T-helper 2 cell treated with Interferon-gamma antibody and Interleukin-4, amounts not matched to agents 5 μg/mL and 100 μg/mL, for 36 hours (primary cell): ENCODE measurements at places on chromosomes 2 and 18.

- no peak for DNase-seq
These were observed 978.1 kb upstream of the CDH2 start for GRCh38 chr18:29154758-29155725.

DNA sequence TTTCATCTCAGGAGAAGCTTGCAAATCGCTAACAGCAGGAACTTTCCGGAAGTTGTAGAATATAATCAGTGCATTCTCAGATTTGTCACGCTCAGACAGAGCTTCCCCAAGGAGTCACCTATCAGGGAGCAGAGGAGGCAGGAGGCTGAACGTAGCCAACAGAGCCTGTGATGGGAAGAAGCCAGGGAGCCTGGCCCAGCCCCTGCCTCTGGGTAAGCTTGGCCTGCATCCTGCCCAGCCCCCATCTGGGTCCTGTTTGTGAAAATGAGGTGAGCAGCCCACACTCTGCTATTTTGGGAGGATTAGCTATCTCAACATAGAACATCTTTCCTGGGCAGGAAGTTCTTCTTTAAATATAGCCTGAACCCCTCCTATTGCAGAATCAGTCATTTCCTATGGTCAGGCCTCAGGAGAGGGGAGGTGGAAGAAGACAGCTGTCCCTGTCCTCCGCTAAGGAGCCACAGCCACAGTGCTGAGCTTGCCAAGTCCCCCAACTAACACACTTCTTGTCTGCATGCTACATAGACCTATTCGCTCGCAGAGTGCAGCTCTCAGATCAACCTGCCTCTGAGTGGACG lies 19.2 kb upstream of the PKDCC start:
- no peak for DNase-seq

- no peak for DNase-seq
These were observed 518.8 kb upstream of the ACVR2A start for GRCh38 chr2:147325990-147326389.

- DNase-seq, result no peak
These were observed 25.9 kb upstream of the RAMP1 start for GRCh38 chr2:237833546-237833945.

DNA sequence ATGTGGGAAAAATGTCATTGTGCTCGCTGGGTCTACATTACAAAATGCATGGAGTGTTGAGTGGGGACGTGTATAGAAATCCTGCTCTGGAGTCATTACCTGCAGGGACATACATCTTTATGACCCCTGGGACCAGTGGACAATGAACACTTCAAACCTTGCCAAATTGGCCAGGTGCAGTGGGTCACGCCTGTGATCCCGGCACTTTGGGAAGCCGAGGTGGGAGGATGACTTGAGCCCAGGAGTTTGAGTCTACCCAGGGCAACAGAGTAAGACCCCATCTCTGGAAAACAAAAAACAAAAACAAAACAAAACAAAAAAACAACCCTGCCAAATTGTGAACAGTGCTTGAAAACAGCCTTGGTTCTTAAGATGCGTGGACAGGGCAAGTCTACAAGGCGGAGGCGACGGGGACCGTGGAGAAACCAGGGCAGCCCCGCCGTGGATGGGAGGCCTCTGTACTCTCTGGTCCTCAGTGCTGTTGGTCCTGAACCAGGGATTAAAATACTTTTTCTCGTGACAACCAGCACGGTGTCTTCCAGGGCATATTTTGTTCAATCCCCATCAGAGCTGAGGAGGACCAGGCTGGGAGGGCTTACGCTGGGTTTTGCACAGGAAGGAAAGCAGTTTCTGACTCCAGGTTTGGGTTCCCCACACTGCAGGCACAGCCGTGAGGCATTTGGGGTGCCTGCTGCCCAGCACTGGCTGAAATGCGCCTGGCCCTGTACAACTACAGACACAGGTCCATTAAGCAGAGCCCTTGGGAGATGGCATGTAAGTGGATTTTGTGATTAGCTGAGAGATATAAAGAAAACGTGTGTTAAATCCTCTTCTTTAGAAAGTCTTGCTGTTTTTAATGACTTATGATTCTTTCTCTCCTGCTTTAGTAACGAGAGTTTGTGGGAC lies 13.7 kb downstream of the COLEC11 start:
- no peak for DNase-seq

DNA sequence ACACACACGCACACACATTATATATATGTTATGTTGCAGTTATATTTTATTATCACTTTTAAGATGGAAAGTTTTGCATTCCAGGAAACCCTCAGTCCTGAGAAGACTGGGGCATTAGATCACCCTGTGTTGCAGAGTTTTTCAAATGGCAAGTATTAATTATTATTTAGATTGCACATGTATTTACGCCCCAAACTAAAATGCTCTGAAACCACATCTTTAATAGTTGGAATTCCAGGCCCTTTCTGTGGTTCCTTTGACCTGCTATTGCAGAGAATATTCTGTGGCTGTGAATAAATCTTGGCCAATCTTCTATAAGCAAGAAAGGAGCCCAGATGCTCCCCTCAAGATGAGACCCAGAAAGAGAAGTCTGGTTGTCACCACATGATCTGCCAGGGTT lies 427.0 kb upstream of the TNP1 start:
- no peak for DNase-seq

DNA sequence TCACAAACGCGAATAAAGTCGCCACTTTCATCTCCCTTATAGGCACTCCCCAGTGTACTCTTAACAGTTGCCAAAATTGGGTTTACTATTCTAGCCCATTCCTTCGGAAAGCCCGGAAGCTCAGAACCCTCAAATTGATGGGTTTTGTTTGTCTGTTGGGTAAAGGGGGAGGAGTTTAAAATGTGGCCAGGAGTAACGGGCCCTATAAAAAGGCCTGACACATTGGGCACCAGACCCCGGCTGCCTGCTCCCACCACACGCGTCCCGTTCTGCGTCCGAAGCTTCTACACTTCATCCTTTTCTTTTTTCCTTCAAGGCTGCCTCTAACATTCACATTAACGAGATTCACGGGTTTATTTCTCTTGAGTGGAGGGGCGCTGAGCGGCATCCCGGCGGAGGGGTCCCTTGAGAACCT lies 837 bp downstream of the NHEJ1 start:
- DNase-seq, result no peak

DNA sequence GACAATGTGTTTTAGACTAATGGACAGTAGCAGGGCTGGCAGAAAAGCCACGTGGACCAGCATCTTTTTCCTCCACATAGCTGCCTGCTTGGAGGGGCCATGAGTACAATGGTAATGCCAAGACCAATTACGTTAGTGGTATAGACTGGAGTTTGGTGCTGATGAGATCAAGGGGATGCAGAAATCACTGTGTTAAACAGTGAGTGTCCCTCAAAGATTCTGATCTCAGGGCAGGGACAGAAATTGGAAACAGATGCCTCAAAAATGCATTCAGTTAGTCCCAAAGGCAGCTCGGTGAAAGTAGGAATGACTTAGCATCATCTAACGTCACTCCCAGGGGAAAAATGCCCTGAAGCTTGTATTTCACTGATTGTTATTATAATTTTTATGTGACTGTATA lies 72.4 kb downstream of the SLC16A14 start:
- DNase-seq, result no peak

DNA sequence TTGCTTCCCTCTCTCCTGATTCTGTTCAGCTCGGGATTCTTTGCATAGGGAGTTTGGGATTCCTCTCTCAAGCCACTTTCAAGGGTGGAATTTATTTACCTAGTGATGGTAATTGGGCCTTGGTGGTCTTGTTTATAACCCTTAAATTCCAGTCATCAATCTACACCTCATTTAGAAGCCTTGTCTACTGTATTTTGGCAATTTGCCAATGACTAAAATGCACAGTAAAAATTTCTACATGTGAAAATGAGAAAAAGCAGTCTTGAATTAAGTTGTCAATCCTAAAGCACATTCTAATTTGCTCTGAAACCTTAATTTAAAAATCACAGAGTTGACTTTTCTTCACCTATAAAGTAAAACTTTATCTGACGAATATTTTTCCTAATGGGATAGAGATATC lies 749.2 kb upstream of the CRIM1 start:
- no peak for DNase-seq

- no peak for DNase-seq
These were observed 145.7 kb downstream of the CERS6 start for GRCh38 chr2:168601741-168602140.

- no peak for DNase-seq
These were observed 80.4 kb downstream of the ARHGEF4 start for GRCh38 chr2:130917006-130917688.

- no peak for DNase-seq
These were observed 136.5 kb downstream of the RNF144A start for GRCh38 chr2:7053650-7054265.
